ENCODE measurements at places on chromosomes 5 and 9. TPM values are rescaled to one million over a fixed set of nuclear protein-coding genes. Genes with fewer than 3 reads are reported as not detected.

GPR107 gene
- 39.7 TPM for total RNA-seq

DNA sequence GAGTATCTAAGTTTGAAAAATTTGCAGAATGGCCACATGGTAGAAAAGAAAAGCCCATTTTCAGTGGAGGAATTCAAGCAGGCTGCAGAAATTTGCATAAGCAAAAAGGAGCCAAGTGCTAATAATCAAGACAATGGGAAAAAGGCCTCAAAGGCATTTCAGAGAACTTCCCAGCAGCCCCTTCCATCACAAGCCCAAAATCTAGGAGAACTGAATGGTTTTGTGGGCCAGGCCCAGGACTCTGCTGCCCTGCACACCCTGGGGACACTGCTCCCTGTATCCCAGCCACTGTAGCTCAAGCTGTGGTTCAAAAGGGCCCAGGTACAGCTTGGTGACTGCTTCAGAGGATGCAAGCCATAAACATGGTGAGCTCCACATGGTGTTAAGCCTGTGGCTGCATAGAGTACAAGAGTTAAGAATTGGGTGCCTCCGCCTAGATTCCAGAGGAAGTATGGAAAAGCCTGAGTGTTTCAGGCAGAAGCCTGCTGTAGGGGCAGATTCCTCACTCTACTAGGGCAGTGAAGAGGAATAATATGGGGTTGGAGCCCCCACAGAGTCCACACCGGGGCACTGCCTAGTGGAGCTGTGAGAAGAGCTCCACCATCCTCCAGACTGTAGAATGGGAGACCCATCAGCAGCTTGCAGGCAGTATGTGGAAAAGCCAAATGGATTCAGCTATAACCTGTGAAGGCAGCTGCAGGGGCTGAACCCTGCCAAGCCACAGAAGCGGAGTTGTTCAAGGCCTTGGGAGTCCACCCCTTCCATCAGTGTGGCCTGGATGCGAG lies 720.7 kb upstream of the CTNND2 start:
- DNase-seq, result no peak

SLC1A1 gene
- total RNA-seq, result 44.8 TPM

SPINK5 gene
- 2.8 TPM for total RNA-seq

DNA sequence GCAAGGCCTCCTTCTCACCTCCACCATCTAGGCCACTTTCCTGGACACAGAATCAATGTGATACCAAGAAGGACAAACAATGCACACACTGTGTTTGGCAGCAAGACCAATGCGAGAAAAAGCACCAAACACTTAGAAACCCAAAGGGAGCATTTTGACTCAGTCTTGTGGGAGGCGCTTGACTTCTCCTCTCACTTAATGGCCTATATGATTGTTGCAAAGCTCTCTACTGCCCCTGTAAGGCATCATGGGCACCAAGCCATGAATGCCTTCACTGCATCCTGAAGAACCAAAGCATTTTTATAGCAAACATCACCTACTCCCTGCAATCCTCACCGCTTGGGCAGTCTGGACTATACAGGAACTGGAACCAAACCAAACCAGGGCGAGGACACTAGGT lies 57.5 kb downstream of the CDH6 start:
- no peak for DNase-seq

DNA sequence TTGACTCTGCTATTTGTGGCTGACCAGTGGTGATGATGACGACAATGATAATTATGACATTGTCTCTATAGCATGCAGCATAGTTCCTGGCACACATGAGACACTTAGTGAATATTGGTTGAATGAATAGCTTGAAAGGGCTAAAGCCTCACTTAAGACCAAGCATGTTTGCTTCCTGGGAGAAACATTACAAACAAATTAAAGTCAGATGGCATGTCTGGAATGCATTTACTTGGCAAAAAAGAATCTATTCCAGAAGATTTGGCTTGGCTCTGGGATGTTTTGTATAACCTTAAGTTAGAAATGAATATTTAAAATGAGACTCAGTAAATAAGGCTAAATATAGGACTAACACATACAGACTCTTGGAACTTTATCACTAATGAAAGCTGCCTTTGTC lies 21.6 kb downstream of the GAS1 start:
- no peak for DNase-seq

GRCh38 chr5:143206196-143207053 lies 197.1 kb downstream of the NR3C1 start:
- no peak for DNase-seq

DNA sequence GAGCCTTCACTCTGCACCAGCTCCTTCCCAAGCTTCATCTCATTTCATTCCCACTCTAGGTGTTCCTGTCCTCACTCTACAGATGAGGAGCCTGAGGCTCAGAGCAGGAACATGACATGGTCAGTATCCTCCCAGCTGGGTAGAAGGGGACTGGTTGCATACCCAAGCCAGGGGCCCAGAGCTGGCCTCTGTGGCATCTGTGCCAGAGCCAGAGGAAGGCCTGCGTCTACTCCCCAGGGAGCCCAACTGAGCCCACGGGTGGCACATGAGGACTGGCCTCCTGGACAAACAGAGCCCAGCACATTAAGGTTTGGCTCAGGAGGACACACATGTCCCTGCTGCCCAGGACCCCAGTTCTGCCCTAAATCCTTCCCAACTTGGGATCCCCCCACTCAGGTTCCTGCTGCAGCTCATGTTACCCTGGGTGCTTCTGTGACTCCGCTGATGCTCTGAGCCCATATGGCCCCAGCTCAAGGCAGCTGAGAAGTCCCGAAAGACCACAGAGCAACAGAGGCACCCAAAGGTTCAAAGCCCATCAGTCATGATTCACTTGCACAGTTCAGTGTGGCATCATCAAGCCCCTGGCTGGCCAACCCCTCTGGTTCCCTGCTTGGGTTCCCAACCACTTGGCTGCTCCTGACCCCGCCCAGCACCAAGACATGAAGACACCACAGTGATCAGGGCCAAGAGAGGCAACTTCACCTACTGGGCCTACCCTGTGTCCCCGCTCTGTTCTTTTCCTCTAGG lies 8.5 kb upstream of the NEURL1B start:
- DNase-seq, result no peak

SARDH gene
- 0.46 TPM for total RNA-seq

- DNase-seq, result no peak
These were observed 136.2 kb downstream of the DEPDC1B start for GRCh38 chr5:60563696-60564324.
